ENCODE measurements at places on chromosomes 16 and 17. TPM values are rescaled to one million over a fixed set of nuclear protein-coding genes. Genes with fewer than 3 reads are reported as not detected.

The CACNG3 gene
- total RNA-seq = not detected

The HSD11B2 gene
- total RNA-seq = 0.65 TPM

The SLC12A3 gene
- total RNA-seq = not detected

The GUCY2D gene
- total RNA-seq = not detected

The UTP4 gene
- total RNA-seq = 18.1 TPM

The DVL2 gene
- total RNA-seq = 36.1 TPM

The CUEDC1 gene
- 2.9 TPM for total RNA-seq

The HASPIN gene
- total RNA-seq = 7.5 TPM

The IFI35 gene
- total RNA-seq = 91.0 TPM

All from epithelial cell of umbilical artery (primary cell).